CD4-positive, alpha-beta T cell treated with Interleukin-1 beta for 1 hour (primary cell): ENCODE measurements at places on chromosomes 3 and 15.

DNA sequence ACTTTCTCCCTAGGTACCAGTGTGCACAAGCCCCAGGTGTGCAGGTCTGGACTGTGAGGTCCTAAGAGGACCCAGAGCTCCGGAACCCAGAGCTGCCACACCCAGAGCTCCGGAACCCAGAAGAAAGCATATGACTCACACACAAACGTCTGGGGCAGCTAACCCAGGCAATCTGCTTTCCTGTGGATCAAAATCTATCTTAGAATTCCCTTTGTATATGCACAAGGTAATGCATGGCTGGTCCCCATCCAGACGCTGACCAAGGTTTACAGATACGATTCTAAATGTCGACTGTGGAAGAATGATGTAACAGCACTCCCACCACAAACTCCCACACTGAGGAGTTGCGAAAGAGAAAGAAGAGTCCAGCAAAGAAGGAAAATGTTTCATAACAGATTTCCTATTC lies 15.7 kb downstream of the KCNMB2 start:
- DNase-seq, result no peak

- peak; percentile 28 for DNase-seq
Observed at GRCh38 chr3:31541089-31541488, 8.4 kb downstream of the STT3B start.

DNA sequence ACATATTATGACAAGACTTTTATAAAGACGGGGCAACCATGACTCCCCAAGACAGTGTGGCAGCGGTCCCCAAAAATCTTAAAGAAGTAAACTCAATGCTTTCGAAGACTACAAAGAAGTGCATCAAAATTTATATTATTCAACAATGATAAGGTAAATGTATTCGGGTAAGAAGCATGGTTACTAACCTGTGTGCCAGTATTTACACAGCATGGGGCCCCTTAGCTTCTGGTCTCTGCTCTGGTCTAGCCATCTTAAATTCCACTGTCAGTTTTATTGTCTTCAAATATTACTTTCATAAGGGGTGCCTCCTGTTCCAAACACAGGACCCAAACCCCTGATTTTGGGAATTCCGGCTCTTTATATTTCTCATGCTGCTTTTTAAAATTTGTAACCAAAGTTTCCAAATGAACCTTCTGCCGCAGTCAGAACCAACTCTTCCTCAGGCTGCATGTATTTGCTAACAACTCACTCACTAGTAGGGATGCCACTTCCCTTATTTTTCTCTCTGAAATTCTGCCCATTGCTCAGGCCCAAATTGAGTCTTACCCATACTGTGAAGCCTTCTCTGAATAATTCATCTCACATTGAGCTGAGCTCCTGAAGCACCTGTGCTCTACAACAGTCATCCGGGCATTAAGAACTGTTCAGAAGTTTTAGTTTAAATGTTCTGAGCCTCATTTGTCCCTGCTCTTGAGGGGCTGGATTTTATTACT lies 1.2 kb downstream of the TTC23 start:
- DNase-seq, result no peak

GRCh38 chr15:95371664-95372063 lies 958.8 kb upstream of the NR2F2 start:
- no peak for DNase-seq

DNA sequence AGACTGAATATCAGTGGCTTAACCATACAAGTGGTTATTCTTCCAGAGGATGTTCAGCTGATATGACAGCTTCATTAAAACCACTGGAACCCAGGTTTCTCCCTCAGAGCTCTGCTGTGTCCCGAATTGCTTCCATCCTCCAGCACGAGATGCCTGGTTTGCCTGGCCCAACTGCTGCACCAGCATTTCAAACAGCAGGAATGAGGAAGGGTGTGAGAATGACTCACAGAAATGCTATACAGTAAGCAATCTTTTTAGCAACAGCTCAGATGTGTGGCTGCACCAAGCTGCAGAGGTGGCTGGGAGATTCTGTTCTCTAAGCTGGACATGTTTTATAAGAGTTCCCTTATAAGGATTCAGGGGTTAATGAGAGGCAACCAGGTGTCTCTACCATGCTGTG lies 271.0 kb downstream of the GABRG3 start:
- no peak for DNase-seq

DNA sequence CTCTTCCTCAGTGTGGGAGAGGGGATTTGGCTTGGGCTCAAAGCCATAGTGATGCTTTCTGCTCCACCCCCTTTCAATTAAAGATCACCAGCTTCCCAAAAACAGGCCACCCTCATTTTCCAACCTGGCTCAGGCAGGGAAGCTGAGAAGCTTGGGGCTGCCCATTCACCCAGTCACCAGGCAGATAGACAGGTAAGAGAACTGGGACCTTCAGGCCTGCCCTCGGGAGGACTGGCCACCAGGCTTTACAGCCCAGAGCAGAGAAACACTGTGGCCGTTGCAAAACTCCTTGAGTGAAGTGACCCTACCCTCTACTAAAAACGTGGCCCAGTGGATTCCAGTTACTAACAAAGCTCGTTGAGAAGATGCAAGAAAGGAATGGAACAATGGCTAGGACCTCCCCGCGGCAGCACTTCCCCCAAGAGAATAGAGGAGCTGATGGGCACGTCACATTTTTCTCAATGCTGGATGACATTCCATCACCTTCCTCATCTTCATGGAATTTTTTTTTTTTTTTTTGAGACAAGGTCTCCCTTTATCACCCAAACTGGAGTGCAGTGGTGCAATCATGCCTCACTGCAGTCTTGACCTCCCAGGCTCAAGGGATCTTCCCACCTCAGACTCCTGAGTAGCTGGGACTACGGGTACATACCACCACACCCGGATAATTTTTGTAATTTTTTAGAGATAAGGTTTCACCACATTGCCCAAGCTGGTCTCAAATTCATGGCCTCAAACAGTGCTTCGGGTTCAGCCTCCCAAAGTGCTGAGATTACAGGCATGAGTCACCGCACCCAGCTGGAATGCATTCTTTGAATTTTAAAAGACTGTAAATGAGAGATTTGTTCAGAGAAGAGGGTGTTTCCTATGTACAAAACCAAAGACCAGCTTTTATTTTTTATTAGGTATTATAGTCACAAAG lies 37.9 kb downstream of the LIPC start:
- no peak for DNase-seq
